Fibroblast of skin of left biceps (primary cell): ENCODE measurements at places on chromosomes 2 and 18.

GRCh38 chr2:75022516-75022915 is 64.1 kb downstream of the POLE4 start:
- peak; percentile 21 for DNase-seq

DNA sequence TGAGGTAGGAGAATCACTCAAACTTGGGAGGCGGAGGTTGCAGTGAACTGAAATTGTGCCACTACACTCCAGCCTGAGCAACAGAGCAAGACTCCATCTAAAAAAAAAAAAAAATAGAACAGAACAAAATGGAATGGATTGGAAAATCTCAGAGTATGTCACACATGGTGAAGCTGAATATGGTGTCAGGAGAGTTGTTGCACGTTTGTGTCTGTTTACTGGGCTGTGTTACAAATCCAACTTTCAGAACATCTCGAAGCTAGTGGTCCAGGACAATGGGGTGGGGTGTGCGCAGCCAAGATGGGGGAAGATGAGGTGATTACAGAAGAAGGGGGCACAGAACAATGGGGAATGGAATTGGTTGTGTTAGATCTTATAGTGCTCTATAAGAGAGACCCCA is 17.6 kb downstream of the SAG start:
- DNase-seq, result no peak

DNA sequence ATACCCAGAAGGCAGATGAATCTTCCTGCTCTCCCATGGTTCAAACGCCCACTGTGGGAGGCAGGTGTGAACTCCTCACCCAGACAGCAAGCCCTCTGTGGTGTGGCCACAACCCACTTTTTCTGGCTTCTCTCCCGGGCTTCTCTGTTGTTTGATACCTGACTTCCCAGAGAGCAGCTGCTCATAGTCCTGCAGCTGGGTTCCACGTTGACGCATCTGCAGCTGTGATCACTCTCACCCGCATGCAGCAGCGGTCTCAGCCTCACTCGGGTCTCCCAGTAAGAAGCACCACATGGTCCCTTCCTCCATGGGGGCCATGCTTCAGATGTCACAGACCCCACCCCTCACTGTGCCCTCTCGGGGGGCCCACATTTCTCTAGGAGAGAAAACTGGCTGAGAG is 3.5 kb downstream of the ASPRV1 start:
- DNase-seq, result no peak

DNA sequence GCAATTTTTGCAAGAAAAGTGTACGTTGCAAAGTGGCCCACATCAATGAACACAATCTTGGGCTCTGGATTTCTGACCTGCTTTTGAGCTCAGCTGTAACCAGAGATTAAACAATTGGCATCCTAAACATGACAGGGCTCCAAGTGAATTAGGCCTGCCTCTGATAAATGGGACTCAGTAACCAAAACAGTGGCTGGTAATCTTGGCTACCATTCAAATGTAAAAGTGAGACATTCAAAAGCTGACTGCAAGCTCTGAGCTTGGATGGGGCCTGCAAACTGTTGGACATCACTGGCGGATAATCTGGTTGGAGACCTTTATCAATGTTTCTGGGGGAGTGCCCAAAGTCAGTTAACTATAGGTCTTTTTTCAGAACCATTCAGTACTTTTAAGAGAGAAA is 160.7 kb downstream of the RAB3GAP1 start:
- no peak for DNase-seq

DNA sequence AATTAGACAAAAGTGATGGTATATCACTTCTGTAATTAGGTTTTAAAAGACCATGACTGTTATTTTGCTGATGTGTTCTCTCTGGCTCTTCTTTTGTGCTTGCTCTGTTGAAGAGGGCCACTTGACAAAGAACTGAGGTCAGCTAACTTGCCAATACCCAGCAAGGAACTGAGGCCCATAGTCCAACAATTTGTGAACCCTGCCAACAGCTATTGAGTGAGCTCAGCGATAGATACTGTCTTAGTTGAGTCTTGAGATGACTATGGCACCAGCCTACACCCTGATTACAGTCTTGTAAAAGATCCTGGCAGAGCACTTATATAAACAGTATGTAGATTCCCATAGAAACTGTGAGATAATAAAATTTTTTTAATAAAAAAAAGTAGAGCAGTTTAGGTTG is 103.0 kb downstream of the BMPR2 start:
- no peak for DNase-seq
